Fibroblast of the conjunctiva (primary cell): ENCODE measurements at places on chromosomes 12 and 14.

- DNase-seq: no peak
These were observed 201.9 kb downstream of the AACS start for GRCh38 chr12:125267114-125267513.

GRCh38 chr14:26990946-26991345 is 393.1 kb upstream of the NOVA1 start:
- DNase-seq: no peak

DNA sequence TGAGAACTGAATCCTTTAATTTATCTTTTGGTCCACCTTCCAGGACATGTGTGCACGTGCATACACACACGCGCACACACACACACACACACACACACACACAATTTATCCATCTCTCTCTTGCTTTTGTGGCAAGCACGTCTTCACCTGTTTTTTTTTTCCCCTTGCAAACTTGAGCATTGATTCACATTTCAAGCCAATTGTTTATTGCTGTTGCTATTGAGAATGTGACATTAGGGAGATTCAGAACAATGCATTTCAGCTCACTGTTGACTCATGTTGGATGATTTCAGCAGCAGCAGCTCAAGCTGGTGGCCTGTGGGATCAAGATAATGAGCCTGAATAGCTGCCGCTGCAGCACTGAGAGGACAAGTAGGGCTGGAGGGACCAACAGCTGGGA is 128.9 kb downstream of the SNAPC1 start:
- no peak for DNase-seq

- no peak for DNase-seq
These were observed 35.2 kb upstream of the TXNRD1 start for GRCh38 chr12:104180374-104180773.
